ENCODE measurements at places on chromosomes 1 and 21.

DNA sequence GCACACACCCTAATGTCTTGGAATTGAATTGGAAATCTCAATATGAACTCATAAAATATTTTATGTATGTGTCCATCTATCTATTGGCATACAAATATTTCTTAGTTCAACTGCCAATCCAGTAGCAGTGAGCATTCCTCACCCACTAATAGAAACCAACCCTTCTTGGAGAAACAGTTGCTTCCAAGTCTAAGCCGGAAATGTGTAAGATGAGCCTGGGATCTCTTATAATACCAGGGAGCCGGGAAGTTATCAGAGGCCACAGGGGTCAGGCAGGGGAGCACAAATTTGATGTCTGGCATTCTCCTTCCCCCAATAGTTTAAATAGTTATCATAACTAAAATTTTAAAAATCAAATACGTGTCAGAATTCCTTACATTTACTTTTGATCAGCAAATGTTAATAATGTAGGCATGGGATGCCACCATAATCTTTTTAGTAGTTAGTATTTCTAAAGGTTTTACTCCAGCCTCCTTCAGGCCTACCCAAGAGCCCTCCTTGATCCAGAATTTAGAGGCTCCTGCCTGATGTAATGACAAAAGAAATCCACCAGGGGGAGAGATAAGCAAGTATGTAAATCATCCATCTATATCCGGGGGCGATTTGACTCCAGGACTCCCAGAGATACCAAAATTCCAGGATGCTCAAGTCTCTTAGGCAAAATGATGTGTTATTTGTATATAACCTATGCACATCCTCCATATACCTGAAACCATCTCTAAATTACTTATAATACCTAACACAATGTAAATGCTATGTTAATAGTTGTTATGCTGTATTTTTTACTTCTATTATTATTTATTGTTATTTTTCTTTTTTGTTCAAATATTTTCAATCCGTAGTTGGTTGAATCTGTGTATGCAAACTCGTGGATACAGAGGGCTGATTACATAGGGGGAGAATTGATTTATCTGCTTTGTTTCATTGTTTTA is 218.7 kb upstream of the COA6 start:
- DNase-seq = no peak

- no peak for DNase-seq
These were observed 20.1 kb upstream of the DONSON start for GRCh38 chr21:33608559-33608958.

DNA sequence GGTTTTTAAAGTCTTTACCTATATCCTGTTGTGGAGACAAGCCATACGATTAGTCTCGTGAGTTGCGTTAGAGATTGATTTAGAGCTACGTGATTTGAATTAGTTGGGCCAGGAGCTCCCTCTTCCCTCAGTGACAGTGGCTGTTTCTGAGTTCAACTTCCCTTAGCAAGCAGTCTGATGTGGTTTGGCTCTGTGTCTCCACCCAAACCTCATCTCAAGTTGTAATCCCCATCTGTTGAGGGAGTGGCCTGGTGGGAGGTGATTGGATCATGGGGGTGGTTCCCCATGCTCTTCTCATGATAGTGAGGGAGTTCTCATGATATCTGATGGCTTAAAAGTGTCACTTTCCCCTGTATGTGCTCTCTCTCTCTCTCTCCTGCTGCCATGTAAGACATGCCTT is 192.9 kb upstream of the PTGFR start:
- no peak for DNase-seq

GRCh38 chr1:9128166-9128519 is 759 bp downstream of the GPR157 start:
- DNase-seq = no peak

GRCh38 chr1:172851077-172851476 is 192.2 kb downstream of the FASLG start:
- DNase-seq = no peak

DNA sequence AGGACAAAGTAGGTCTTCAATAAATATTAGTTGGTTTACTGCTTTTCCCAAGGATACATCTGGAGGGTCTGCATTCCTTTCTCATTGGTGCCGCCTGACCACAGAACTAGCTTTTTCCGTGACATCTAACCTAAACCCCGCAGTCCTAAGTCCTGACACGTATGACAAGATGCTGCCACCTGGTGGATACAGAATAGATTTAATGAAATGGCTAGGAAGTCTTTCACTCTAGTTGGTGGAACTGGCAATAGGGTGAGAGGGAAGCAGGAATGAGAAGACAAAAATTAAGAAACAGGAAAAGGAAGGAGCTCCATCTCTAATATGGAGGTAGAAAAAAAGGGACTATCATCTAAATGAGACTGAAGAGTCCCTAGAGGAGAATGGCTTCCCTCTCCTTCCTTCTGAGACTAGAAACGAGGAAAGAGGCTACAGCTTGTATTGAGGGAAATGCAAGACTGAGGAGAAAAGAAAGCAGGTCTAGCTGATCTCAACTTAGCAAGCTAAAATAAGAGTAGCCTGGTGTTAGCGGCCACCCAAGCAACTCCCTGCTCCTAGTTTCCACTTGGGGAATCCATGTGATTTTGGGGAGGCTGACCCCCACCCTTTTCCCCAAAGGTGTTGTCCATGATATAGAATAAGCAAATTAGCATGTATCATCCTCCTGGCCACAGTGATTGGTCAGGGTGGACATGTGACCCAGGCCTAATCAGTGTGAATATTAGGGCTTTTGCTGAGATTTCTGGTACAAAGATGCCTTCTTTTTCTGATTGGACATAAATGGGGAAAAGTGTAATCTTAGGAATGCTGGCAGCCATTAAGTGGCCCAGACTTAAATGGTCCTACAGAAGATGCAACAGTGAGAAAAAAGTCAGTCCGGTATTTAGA is 5.9 kb downstream of the RFX5 start:
- peak; percentile 75 for DNase-seq

All from activated effector memory CD4-positive, alpha-beta T cell treated with anti-CD3 and anti-CD28 coated beads, Interleukin-2, amount 50 U/mL, for 16 hours (primary cell).